ENCODE measurements at places on chromosomes 3 and 15.

GRCh38 chr3:115623044-115623868 is at the start of gene GAP43:
Gene GAP43, plus strand, starts transcription at chr3:115623510. Its CDS starts 180 bp downstream, at chr3:115623690.
- DNase-seq = no peak

- peak; percentile 25 for DNase-seq
Observed at GRCh38 chr15:60590935-60591495, 112.1 kb upstream of the ICE2 start.

DNA sequence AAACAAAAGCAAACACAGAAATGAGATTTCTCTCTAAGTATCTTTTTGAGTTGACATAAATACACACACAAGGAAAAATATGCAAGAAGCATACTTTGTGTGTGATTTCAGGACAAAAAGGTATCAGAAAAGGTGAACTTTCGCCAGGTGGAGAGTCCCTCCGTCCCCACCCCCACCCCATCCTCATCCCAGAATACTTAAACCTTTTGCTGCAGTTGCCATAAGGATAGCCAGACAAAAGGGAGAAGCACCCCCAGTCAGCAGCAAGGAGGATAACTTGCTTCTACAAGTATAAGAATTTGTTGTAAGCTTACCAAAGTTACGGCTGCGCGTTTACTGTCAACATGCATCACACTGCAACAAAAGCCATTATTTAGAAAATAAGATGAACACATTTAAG is 10.3 kb downstream of the FOXP1 start:
- DNase-seq = no peak

- DNase-seq = no peak
Observed at GRCh38 chr3:64943866-64944265, 256.1 kb upstream of the ADAMTS9 start.

DNA sequence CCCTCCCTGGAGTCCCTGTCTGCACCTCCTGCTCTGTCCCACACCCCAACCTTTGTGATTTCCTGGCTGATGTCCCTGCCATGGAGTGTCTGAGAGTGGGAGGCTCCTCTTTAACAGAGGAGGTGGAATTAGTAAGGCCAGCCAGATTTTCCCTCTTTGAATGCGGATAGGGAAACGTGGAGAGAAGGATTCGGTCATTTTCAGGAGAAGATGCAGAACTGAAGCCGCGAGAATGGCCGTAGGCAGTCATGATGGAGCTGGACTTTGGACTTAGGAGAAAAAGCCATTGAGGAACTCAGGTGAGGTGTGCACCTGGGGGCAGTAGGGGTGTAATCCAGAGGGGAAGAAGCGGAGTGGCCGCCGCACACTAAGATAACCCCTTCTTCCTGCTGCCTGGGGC is 138.1 kb upstream of the ATP10A start:
- no peak for DNase-seq

DNA sequence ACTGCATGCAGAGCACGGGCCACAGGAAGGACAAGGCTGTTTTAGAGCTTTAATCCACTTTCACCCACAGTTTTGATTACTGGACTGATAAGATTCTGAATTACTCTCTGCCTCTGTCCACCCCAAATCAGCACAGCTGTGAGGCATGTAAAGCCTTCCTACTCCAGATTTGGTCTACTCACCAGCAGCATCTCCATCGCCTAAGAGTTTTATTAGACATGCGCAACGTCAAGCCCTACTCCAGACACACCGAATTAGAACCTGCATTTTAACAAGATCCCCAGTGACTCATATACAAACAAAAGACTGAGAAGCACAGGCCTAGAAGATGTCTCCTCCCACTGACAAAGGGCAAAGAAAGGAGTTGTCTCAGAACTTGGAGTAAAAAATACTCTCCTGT is 221.2 kb downstream of the TUSC7 start:
- no peak for DNase-seq

DNA sequence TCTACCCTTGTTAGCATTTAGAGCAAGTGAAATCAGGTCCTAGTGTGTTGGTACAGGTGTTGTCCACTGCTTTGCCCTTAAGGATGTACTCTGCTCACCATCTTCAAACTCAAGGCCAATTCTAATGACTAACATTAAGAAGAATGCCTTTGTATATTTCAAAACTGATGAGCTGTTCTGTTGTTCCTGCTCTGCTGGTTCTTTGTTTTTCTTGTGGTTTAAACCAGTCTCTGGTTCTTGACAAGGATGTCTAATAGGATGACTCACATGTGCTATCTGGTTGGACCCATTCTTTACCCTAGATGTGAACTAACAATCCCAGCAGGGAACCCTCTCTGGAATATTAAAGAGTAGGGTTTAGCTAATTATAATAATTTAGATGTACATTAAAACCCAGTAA is 17.3 kb downstream of the ABHD5 start:
- DNase-seq = no peak

DNA sequence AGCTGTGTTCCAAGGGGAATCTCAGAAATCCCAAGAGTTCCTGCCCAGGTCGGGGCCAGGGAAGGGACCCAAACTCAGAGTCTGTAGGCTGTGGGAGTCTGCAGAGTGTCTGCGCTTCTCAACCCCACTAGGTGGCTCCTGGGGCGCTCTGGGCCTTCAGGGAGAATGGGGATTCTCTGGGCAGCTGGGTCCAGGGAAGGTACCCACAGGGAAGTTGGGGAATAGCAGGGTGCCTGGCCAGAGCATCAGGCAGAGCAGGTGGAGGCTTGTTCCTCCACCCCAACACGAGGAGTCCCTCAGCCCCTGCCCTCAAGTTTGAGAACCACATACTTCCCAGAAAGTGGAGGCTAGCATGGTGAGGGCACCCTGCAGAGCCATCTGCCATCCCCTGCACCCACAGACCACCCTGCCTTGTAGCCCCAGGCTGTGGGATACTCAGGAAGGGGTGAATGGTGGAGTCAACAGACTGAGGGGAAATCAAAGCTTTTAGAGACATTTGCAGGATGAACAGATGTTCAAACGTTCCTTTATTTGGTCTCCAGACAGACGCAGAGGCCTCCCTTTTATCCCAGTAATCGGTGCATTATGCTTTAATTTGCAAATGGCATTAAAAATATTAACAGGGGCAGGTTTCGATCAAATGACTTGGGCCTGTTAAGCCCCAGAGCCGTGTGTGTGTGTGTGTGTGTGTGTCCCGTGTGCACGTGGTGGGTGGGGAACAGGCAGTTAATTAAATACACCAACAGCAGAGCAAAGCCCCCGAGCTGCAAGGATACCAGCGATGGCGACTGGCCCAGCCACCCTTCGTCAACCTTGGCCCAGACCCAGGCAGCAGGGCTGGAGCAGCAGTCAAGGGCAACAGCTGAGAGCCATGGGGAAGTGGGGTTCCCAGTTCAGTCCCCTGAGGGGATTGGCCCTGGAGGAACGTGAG is 57.7 kb downstream of the DNAJB8 start:
- DNase-seq = no peak

- no peak for DNase-seq
Observed at GRCh38 chr3:106025151-106025722, 156.4 kb upstream of the CBLB start.
